HuH-7.5 (cell line): ENCODE measurements at places on chromosomes 12 and 14.

- no peak for DNase-seq
Observed at GRCh38 chr14:102202944-102203343, 63.2 kb downstream of the WDR20 start.

- no peak for DNase-seq
Observed at GRCh38 chr14:31968956-31969698, 108.0 kb upstream of the ARHGAP5 start.

GRCh38 chr14:68692216-68692615 lies 100.7 kb downstream of the ZFP36L1 start:
- DNase-seq = no peak

- DNase-seq = no peak
Observed at GRCh38 chr12:5914387-5915149, 30.5 kb downstream of the ANO2 start.

- DNase-seq = no peak
Observed at GRCh38 chr14:66037361-66037760, 448.8 kb upstream of the CCDC196 start.

DNA sequence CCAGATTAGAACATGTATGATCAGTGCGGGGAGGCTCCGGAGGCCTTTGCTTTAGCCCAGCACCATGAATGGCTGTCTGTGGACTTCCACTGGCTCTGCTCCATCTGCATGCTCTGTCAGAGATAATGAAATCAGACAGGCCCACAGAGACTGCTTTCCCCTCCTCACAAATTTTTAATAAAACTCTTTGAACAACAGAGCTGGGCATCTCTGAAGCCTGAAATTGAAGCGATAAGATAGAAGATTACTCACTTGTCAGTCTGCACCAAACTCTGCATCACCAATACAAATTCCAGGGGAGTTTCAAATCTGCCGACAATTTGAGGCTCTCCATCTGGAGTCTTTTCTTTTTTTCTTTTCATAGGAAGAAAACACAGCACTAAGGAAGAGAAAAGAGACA lies 110.0 kb downstream of the DYRK2 start:
- DNase-seq = no peak

DNA sequence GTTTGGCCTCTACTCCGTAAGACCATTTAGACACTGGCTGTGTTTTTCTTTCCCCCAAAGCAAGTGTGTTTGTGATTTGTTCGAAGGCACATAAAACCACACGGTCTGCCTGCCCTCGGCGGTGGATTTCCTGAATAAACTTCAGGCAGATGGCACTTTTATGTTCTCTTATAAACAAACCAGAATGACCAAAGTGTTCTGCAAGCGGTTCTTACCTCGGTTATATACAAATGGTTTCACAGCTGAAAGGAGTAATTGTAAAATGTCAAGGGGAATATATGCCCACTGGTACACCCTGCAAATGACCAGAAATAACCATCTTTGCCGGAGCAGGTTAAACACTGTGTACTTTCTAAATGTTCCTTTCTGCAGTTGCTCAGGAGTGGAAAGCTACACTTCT lies 1475.8 kb upstream of the TMEM132C start:
- no peak for DNase-seq
